Right cardiac atrium (tissue), 5 donors: ENCODE measurements at places on chromosomes 3 and 15.

DNA sequence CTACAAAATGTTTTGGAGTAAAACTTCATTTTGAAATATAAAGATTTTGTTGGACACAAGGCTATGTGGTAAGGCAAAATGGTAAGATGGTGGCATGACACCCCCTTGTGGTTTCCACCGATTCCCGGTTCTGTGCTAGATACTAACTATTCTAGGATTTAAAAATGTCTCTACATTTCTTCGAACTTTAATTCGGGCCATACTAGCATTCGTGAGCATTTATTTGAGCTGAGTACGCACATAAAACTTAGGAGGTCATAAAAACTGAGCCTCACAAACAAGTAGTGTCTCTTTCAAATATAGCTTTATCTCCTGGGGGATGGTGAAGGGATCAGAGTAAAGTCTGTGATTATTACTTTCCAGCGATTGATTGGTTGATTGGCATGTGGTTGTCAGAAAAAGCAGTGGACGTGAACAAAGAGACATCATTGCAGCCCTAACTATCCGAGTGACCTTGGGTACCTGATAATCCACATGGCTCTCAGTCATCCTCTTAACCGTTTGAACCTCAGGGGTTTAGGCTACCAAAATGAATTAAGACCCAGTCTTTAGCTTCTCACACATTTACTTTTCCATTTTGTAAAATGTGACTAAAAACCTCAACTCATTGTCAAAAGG is 1.1 kb upstream of the ZNF639 start:
- no peak for DNase-seq

GRCh38 chr3:170869239-170869590 is 780 bp downstream of the RPL22L1 start:
- no peak for DNase-seq

DNA sequence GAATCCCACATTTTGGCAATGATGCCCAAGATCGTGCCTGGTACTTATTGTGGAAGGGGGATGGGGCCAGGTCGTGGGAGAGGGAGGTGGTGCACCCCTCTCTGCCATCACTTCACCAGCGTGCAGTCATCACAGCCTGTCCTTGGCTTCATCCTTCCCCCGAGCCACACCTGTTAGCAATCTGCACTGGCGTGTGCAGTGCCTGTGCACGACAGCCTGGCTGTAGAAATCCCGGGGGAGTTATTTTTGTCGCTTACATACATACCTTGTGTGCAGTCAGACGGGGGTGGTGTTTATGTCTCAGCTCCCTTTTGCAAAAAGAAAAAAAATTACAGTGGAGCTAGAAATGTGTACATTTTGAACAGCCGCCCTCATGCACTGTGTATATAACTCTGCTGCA is 216.0 kb downstream of the TLE3 start:
- DNase-seq: no peak

DNA sequence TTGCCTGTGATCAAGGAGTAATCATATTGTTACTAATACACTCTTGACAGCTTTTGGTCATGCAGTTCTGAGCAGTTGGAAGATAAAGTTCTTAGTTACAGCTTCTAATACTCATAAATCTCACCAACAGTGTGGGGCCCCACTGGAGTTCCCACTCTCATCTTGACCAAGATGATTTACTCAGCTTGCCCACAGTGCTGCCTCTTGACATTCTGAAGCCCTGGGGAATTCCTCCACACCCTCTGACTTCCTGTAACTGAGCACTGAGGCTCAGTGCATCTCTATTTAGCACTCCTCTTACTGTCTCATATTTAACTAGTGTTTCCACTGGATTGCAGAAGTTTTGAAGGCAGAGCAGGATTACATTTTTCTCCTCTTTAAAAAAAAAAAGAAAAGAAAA is 1.9 kb upstream of the ARL6IP5 start:
- DNase-seq: peak; percentile 37

DNA sequence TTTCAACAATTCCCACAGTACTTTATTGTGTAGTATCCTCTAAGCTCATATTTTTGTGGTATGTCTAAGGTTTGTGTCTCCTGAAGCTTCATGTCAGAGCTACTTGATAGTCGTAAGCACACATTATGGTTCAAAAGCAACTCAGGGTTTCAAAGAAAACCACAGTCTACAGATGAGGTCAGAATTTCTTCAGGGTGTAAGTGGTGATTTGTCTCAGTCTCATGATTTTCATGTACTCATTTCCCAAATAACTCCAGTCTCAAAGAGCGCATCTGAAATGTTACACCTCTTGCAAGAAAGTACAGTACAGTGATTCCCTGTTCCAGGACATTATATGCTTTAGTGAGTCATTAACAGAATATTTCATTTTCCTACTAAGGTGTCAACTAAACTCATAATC is 47.5 kb upstream of the SSR3 start:
- DNase-seq: no peak

- DNase-seq: no peak
Observed at GRCh38 chr3:50435371-50436113, 67.9 kb downstream of the CACNA2D2 start.

- DNase-seq: no peak
Observed at GRCh38 chr15:40368719-40369473, 10.9 kb downstream of the DISP2 start.

DNA sequence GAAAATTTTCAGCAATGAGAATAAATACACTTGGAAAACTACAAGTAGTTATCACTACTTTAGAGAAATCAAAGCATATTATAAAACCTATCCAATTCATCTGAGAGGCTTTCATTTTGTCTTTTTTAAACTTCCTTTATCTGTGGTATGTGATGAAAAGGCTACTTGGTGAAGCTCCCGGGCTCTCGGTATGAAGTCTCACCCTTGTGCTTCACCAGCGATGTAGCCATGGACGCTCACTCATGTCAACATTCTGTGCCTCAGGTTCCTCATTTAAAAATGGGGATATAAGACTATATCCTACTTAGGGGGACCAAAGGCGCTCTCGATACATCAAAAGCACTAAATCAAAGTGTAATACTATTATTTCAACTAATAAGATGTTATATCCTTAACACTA is 14.9 kb downstream of the SATB1 start:
- DNase-seq: no peak

- peak; percentile 37 for DNase-seq
Observed at GRCh38 chr15:64019764-64020163, 26.5 kb downstream of the DAPK2 start.

DNA sequence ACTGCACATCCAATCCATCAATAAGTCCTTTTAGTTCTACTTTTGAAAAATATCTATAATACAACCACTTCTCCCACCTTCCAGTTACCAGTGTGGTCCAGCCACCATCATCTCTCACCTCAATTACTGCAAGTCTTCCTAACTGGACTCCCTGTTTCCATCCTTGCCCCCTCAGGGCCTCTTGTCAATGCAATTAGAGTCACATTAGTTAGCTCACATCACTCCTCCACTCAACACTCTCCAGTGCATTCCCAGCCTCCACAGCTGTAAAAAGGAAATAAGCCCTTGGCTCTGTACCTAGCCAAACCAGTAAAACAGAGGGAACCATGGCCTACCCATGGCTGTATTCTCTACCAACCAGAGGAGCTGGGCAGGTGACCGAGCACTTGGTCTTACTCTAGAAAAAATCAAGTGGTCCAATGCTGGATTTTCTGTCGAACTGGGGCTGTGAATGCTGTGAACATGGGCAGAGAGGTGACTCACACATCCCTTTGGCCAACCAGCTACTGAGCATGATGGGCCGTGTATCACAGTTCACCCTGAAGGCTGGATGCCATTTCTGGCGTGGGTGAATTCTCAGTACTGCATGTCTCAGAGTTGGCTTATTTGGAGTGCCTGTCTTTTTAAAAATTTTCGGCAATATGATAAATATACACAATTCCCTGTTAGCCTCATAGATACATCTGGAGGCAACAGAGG is 62.5 kb upstream of the C15orf61 start:
- no peak for DNase-seq

- no peak for DNase-seq
Observed at GRCh38 chr3:116951610-116952009, 242.0 kb downstream of the TUSC7 start.

DNA sequence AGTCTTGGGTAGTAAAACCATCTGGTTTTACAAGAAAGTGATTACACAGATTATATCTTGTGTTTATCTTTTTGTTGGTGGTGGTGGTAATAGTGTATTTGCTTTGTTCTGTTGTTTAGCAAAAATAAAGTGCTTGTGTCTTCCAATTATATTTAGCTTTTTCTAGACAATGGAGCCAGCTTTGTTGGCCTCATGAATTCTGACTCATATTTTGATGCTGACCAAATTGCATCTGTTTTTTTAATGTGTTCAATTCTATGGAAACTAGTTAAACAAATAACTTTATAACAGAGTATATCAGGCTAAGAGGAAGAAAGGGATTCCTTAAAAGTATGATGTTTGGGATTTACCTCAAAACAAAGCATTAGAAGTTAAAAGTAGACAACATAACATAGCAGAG is 69.3 kb upstream of the BFSP2 start:
- no peak for DNase-seq

GRCh38 chr3:64152086-64152485 is 73.2 kb downstream of the PRICKLE2 start:
- DNase-seq: no peak

- no peak for DNase-seq
Observed at GRCh38 chr15:47998619-47999019, 122.2 kb upstream of the SLC24A5 start.

- no peak for DNase-seq
Observed at GRCh38 chr3:173109143-173109542, 31.9 kb downstream of the SPATA16 start.

- peak; percentile 32 for DNase-seq
Observed at GRCh38 chr15:75232252-75232813, 25.8 kb upstream of the GOLGA6C start.

- no peak for DNase-seq
Observed at GRCh38 chr15:66123799-66124198, 129.8 kb downstream of the MEGF11 start.

DNA sequence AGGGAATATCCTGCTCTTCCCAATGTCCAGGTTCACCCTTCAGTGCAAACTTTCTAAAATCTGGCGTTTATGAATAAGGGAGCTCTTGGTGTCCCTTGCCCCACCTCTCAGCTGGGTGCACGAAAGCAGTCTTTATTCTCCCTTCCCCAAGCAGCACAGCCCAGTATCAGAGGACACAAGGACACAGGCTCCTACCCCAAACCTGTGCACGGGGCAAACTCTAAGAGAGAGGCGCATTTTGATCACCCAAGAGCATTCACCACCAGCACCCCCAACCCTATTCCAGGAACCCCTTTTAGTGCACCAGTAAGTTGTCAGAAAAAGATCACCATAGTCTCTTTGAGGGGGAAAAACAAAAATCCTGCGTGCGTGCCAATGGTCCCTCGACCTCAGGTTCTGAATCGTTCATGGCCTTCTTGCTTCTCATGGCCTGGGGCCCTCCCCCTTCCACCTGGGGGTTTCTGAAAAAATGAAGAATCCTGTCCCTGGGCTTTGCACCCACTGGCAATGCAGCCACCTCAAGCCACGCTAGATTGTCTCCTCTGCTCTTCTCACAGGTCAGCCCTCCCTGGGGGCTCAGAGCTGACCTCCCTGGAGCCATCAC is 78.9 kb downstream of the FAM174B start:
- DNase-seq: no peak

DNA sequence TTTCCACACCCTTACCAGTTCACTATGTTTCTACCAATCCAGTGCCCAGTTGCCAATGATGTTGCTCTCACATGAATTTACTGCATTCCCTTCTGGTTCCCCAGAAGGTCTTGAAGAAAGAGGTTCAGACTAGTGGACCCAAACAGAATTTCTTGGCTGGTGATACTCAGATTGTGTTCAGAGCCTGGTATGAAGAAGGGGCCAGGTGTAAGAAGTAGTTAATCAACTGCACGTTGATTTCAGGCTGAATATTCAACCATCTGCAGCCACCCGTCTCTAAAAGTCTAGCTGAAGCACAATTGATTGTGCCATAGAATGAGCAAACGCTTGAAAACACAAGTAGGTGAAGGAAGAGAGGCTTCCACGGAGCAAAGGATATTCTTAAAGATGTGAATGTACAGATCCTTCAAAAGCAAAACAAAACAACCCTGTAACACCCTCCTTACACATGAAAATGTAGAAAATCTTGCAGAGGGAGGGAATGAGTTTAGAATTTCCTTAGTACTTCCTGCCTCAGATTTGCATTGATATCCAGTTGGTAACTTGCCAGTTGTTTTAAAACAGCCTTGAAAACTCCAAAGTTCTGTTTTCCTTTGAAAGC is 4.7 kb downstream of the RBMS3 start:
- no peak for DNase-seq

- no peak for DNase-seq
Observed at GRCh38 chr3:187104933-187105332, 34.4 kb downstream of the RPL39L start.

- DNase-seq: no peak
Observed at GRCh38 chr15:81087066-81087465, 47.0 kb upstream of the CFAP161 start.

GRCh38 chr3:126684218-126684751 is 19.8 kb upstream of the CHCHD6 start:
- DNase-seq: no peak

GRCh38 chr15:66719471-66719870 is 17.4 kb downstream of the SMAD6 start:
- no peak for DNase-seq

DNA sequence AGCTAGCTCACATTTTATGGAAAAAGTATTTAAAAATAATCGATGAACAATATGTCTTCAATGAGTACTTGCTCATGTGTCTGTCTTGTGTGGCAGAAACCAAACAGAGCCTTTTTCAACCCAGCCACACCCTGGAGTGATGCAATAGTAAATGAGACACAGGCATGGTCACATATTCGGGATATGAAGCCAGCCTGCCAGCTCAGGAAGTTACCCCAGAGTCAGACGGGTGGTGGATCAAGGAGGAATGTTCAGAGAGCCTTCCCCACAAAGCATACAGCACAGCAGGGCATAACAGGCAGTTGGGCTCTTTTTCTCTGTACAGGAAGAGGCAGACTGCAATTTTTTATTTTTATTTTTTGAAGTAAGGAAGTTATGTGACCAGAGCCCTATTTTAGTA is 27.3 kb downstream of the LARP6 start:
- peak; percentile 79 for DNase-seq

- no peak for DNase-seq
Observed at GRCh38 chr3:113546414-113546893, 14.1 kb downstream of the SIDT1 start.

- DNase-seq: no peak
Observed at GRCh38 chr3:104816008-104816407, 550.7 kb upstream of the ALCAM start.

GRCh38 chr3:168828536-168828935 is 732.8 kb upstream of the GOLIM4 start:
- no peak for DNase-seq

DNA sequence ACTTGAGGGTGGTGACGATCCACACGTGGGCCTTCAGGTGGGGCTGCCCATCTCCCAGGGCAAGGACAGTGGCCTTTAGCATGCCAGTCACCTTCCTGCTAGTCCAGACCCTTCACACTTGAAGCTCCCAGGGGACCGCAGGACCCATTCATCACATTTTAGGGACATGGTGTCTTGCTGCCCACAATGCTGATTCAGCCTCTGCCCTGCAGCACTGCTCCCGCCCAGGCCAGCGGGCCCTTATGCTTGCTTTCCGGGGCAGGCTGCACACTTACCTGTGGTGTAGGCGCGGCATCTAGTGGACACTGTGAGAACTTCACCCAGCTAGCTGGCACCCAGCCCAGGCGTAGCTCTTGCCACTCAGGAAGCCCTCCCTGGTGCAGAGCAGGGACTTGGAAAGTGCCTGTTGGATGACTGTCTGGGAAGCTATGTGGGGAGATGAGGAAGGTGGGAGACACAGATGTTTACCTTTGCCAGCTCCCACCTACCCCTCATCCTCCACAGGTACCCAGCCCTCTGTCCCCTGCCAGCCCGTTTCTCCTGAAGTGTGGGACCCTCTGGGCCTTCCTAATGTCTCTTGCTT is 26.3 kb upstream of the NR2C2 start:
- peak; percentile 95 for DNase-seq
